ENCODE measurements at places on chromosomes 12 and 14. TPM values are rescaled to one million over a fixed set of nuclear protein-coding genes. Genes with fewer than 3 reads are reported as not detected.

GRCh38 chr12:39632670-39633069 lies 13.1 kb upstream of the ABCD2 start:
- H3K36me3 ChIP-seq = no peaks in the 10 kb centered on the region
- DNase-seq = no peak
- H3K4me3 ChIP-seq = no peak overlapping the region
- no peak overlapping the region for H3K27ac ChIP-seq
- H3K27me3 ChIP-seq = no peaks in the 10 kb centered on the region

- H3K27me3 ChIP-seq = peaks cover 3% of the 10 kb centered on the region
- H3K4me1 ChIP-seq = no peaks in the 10 kb centered on the region
- DNase-seq = peak; percentile 30
- no peaks in the 10 kb centered on the region for H3K36me3 ChIP-seq
- no peak overlapping the region for H3K27ac ChIP-seq
Measured at GRCh38 chr14:29529418-29529817, 398.2 kb downstream of the PRKD1 start.

DNA sequence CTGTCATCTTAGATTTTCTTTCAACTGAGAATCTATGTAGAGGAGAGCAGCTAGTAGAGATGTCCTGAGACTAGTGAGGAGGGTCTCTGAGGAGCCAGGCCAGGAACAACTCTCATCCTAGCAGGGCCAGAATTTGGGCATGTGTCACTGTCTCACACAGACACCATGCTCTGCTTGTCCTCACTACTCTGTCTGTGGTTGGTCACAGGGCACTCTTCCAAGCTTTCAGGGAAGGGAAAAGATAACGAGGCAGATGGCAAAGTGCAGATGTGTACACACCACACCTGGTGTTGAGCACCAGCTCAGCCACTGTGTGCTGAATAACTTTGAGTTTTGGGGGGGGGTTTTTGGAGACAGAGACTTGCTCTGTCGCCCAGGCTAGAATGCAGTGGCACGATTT lies 2.5 kb downstream of the SSPN start:
- H3K4me1 ChIP-seq = peaks cover 3% of the 10 kb centered on the region
- no peak overlapping the region for H3K27ac ChIP-seq
- no peaks in the 10 kb centered on the region for H3K36me3 ChIP-seq
- no peak overlapping the region for H3K4me3 ChIP-seq
- no peaks in the 10 kb centered on the region for H3K27me3 ChIP-seq

Gene KRT6C
- not detected for total RNA-seq

Gene RTL1
- not detected for total RNA-seq
